Activated CD4-positive, alpha-beta memory T cell treated with anti-CD3 and anti-CD28 coated beads for 36 hours (primary cell): ENCODE measurements at places on chromosomes 7 and 10.
A peak's percentile ranks its signal among the peaks of the same experiment; 100 is the strongest.

- no peak for DNase-seq
Observed at GRCh38 chr10:93063144-93063976, 2.8 kb downstream of the CYP26C1 start.

DNA sequence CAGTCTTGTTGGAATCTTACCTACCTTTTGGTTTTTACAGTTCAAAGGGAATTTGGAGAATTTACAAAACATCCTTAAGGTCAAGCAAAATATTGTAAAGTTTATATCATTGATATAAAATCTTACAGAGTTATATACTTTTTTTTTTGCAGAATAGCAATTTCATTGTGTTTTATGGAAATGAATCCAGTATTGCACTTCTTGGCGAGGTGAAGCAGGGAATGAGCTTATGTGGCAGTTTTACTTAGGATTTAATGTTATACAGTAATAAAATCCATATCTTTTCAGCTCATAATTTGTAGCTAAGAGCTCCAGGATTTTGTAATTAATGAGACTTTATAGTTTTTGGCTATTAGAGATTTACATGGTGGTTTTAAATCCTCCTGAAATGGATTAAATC is 5.0 kb downstream of the PRKAR2B start:
- no peak for DNase-seq

GRCh38 chr7:2482725-2483451 is 6.7 kb upstream of the GRIFIN start:
- no peak for DNase-seq

GRCh38 chr7:13106513-13106912 is 419.1 kb downstream of the ARL4A start:
- no peak for DNase-seq

- DNase-seq, result no peak
Observed at GRCh38 chr10:97312897-97313296, 6.2 kb upstream of the FRAT1 start.

DNA sequence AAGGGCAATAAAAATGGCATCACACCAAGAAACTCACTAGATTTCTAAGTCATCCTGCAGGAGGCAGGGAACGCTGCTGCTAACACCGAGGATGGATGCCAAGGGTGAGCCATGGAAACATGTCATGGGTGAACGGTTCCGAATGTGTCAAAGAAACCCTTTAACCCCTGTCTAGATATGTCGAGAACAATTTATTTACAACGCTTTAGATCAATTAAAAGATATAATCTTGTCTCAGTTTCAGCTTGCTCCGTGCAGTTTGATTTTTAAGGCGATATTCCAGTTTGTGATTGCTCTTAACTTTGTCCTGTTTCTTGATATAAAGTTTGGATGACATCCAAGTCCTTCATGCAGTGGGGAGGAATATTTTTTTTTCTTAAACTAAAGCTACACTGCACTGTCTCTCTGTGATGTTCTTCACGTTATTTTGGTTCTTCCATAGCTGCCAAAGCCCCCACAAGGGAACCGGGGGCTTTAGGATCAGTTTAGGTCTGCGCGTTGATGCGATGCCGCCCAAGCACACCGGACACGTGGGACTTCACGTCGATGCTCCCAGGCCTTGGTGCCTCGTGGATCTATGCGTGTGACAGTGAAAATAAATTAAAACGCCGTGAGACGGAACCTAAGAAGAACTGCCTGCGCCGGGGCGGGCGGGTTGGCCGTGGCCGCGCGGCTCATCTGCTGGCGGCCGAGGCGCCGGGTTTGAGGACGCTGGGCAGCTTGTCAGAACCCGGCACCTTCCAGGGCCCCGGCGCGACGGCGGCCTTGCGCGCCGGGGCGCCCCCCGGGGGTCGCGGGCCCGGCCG is 220.3 kb downstream of the PHTF2 start:
- peak; percentile 21 for DNase-seq

DNA sequence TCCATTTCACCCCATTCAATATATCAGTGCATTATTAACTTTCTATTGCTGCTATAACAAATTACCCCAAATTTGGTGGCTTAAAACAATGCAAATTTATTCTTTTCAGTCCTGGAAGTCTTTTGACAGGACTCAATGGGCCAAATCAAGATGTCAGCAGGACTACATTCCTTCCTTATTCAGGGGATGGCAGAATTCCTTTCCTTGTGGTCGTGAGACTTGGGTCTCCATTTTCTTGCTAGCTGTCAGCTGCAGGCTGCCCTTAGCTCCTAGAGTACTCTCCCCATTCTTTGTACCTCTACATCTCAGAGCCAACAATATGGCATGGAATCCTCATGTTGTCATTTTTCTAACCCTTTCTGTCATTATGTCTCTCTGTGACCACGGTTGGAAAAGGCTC is 310.6 kb downstream of the HDAC9 start:
- no peak for DNase-seq
